Activated B cell treated with CpG ODN at 0.5 μM for 24 hours (primary cell): ENCODE measurements at places on chromosomes 5 and 9.

GRCh38 chr9:84710701-84711397 lies 41.3 kb downstream of the NTRK2 start:
- DNase-seq, result no peak

DNA sequence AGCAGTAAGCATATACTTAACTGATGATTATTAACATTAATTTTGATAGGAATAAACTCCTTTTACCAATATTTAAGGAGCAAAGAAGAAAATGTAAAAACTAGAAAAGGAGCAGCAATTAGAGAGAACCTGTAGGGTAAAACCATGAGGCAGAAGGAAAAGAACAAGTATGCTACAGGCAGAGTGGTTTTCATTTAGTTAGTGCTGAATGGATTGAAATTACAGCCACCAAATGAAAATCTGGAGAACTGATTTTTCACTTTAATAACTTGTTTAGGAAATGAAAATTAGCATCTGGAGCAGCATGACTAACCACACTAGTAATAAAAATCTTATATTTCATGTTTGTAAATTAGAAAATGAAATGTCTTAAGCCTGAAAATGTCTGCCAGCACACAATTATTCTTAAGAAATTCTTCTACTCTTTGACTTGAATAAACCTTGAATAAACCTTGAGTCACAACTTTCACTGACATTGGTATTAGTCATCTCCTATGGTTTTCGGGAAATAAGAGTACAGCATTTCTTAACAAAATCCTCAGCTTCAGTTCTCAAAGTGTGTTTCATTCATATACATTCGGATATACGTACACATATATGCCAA lies 1504.9 kb upstream of the C9orf72 start:
- no peak for DNase-seq

DNA sequence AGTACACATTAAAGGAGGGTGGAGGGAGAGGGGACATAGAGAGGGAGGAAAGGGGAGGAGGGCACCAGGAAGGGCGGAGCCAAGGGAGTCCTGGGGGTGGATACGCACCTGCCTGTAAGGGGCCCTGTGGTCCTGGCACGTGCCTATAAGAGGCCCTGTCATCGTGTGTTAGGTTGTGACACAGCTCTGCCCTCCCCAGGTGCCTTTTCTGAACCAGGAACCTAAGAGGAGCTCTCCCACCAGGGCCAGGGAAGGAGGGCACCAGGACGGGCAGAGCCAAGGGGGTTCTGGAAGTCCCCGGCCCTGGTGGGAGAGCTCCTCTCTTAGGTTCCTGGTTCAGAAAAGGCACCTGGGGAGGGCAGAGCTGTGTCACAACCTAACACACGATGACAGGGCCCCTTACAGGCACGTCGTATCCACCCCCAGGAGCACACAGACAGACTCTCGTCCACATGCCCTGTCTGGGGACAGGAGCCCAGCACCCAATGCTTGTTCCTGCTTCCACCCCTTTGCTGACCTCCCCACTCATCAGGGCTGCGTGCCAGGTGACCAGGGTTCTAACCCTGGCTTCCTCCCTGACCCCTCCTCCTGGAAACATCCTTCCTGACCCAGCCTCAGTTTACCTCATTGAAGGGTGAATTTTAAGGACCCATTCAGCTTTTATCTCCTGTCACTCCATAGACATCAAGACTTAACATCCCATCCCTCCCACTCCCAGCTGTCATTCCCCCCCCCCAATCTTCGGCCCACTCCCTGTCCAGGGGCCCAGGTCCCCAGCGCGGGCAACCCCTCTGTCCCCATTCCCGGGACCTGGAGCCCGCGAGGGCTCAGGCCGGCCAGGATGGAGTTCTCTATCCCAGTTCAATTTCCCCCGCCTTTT lies 12.9 kb upstream of the OLFM1 start:
- peak; percentile 9 for DNase-seq

DNA sequence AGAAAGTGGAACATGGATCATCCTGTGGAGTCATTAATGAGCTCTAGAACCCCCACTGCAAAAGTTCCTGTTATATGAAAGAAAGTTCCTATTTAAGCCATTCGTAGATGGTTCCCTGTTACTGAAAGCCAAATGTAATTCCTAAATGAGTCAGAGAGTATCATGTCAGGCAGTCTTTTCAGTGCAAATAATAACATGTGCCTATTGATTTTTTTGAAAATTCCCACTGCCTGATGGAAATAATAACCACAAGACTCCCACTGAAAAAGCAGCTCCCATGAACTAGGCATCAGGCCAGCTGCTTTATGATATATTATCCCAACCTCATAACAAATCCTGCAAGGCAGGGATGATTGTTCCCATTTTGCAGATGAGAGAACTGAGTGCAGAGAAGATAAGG lies 217.2 kb downstream of the DAB2IP start:
- DNase-seq, result no peak

- DNase-seq, result no peak
Measured at GRCh38 chr5:126720369-126720768, 56.6 kb upstream of the LMNB1 start.

DNA sequence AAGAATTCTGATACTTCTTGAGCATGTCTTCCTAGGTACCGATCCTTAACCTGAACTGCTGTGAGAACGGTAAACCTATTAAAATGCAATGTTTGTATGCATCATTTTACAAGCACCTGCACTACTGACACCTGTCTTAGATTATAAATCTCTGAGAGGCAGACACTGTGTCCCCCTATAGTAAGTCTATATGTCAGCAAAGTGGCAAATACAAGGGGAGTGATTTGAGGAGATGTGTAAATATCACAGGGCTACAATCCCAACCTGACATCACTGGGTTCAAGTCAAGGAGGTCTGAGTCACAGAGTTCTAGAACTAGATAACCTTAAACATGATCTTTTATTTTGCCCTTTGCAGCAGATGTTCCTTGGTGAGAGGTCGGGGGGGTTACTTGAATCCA lies 64.1 kb downstream of the ANKH start:
- DNase-seq, result no peak

GRCh38 chr5:39503155-39503554 lies 78.4 kb upstream of the DAB2 start:
- DNase-seq, result no peak

DNA sequence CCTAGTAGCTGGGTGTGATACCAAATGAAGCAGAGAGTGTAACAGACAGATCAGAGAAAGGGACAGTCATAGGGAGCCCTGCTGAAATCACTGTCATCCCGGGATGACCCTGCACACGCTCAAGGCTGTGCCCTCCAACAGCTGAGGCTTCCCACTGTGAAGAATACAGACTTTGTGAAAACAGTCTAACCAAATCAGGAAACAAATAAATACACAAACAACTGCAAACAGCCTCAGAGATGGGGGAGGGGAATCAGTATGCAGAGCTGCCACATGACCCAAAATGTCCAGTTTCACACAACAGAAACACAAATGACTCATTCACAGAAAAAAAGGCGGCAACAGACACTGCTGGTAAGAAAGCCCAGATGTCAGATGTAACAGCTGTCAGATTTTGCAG lies 101.9 kb downstream of the ADAMTS2 start:
- DNase-seq, result no peak

GRCh38 chr9:134208310-134208841 lies 44.0 kb upstream of the RNU6ATAC start:
- DNase-seq, result no peak

DNA sequence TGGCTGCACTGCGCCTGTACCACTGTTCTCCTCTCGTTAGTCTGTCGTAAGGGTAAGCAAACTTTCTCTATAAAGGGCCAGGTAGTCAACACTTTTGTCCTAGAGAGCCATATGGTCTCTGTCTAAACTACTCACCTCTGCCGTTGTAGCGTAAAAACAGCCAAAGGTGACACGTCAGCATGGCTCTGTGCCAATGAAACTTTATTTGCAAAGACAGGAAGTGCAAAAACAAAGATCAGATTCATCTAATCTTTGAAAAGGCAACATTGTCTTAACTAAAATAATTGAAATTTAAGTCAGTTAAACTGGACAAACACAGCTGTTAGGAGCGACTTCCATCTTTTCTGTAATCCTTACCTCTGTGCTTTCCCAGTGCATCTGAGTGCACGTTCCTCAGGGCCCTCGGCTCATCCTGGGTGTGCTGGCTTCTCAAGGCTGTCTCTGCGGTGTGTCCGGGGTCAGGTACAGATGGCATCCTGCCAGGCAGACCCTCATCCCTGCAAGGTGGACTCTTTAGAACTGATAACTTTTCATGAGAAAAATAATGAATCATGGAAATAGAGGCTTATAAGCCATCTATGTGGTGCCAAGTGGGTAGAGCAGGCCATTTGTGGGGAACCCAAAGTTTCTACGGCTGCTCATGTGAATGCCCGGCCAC lies 35.2 kb upstream of the IRX4 start:
- no peak for DNase-seq

GRCh38 chr5:131068893-131069643 lies 96.0 kb downstream of the HINT1 start:
- no peak for DNase-seq

GRCh38 chr5:87188391-87188790 lies 79.3 kb upstream of the RASA1 start:
- no peak for DNase-seq

- DNase-seq, result no peak
Measured at GRCh38 chr9:132249123-132249522, 87.3 kb downstream of the NTNG2 start.
